AG20443 (cell line): ENCODE measurements at places on chromosomes 7 and 10.

DNA sequence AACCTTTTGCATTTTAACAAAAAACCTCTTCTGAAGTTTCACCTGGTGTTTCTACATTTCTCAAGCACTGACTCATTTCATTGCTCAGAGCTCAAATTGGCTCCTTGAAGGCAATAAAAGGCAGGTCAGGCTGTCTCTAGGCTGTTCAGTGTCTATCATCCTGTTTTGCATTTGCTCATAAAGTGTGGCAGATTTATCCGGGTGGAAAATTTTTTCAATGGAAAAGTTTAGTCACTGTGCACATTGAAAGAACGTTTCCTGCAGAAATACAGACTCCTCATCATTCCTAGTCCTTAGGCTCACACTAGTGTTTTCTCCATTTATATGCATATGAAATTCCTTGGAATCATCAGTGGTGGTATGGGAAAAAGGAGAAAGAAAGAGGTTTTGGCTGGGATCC, 114.2 kb upstream of the DGKB start:
- no peak for DNase-seq

- peak; percentile 59 for DNase-seq
These were observed 28.4 kb downstream of the GLI3 start for GRCh38 chr7:42208572-42208971.

GRCh38 chr10:121133901-121134300, 282.7 kb downstream of the WDR11 start:
- no peak for DNase-seq

- DNase-seq = no peak
These were observed 506.7 kb downstream of the GLRX3 start for GRCh38 chr10:130642926-130643325.

DNA sequence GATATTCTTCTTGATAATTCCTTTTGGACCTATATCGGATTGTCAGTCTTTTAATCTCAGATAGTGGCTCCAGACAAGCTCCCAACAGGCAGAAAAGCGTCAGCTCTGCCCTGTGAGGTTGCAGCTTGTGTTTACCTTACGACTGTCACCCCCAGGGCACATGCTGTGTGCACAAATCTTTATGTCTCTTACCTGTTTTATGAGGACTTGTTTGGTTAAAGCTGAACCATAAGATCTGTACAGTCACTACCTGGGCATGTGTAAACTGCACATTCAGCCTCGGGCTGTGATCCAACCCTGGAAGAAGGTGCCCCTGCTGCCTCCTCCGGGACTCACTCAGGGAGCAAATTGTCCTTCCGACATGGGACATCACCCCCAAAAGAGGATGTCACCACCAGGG, 119.8 kb downstream of the GALNT17 start:
- DNase-seq = no peak

DNA sequence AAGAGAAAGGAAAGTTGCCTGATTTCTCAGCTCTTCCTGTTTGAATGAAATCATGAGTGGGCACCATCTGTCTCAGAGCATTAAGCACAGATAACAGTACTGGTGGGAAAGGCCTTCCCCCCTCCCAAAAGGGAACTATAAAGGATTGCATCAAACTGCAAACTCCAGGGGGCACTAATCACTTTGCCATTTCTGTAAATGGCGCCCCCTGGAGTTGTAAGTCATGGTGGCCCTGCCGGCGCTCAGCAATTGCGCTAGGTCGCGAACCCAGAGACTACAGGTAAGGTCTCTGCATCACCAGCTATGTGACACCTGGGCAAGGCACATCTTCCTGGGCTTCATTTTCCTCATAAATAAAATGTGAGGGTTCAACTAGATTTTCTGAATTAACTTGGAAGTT, 11.1 kb downstream of the LRRC4 start:
- DNase-seq = no peak
